ENCODE measurements at places on chromosomes 4 and X. TPM values are rescaled to one million over a fixed set of nuclear protein-coding genes. Genes with fewer than 3 reads are reported as not detected.

Gene AMTN
- total RNA-seq: not detected

Gene HPSE
- 3.8 TPM for total RNA-seq

Gene RPS6KA6
- total RNA-seq: 10.1 TPM

DNA sequence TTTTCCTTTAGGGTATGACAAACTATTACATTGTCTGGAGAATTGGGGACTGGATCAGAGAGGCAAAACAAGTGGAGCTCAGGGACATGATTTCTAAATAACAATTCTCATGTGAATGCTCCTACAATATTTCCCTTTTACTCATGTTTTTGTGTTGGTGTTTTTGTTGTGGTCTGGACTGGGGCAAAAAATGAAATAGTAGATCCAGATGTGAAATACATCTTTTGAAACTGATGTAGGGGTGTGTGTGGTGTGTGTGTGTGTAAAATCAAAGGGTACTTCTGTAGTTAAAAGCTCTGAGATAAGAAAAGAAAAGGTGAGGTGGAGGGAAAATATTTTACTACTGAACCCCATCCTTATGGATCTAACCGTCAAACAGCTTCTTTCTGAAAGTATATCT is 188.4 kb upstream of the RPL34 start:
- DNase-seq: no peak

GRCh38 chrX:5791721-5792120 is 436.9 kb downstream of the NLGN4X start:
- no peak for DNase-seq

GRCh38 chr4:39124885-39125599 is 57.3 kb upstream of the WDR19 start:
- DNase-seq: no peak

DNA sequence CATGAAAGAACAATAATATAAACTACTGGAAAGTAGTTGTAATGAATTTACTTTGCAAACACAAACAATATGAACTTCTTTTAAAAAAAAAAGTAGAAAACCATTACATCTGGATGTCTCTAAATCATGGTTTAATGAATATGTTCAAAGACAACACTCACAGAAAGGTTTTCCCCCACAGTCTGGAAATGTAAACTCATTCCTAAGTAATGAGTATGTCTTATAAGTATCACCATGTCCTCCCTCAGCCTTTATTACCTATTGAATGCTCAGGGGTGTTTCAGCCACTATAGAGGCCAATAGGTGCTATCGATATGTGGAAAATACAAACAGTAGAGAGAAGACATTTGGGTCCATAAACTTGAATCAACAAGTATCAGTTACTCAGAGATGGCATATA is 186.7 kb downstream of the PALLD start:
- peak; percentile 43 for DNase-seq

DNA sequence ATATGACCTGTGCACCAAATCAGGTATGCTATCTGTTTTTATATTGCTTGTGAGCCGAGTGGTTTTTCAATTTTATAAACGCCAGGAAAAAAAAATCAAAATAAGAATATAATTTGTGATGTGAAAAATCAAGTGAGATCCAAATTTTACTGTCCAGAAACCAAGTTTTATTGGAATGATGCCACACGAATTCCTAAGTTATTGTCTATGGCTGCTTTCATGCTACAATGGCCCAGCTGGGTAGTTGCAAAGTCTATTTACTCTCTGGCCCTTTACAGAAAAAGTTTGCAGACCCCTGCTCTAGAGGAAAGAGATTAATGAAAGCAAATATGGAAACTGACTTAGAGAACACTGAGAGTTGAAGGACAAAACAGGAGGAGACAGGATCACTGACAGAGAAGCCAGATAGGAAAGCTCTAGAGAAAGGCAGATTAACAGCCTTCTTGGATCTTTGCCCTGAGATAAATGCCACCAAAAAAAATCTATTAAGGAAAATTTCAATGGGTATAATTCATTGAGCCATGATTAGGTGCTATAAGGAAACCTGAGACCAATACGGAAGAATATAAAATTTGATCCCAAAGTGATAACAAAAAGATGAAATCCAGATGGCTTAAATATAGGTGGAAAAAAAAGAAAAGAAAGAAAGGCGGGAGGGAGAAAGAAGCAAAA is 29.8 kb downstream of the PRSS12 start:
- DNase-seq: no peak

GRCh38 chr4:89586864-89587263 is 250.1 kb downstream of the SNCA start:
- peak; percentile 67 for DNase-seq

- DNase-seq: peak; percentile 47
These were observed 41.0 kb upstream of the AGA start for GRCh38 chr4:177483271-177483670.

DNA sequence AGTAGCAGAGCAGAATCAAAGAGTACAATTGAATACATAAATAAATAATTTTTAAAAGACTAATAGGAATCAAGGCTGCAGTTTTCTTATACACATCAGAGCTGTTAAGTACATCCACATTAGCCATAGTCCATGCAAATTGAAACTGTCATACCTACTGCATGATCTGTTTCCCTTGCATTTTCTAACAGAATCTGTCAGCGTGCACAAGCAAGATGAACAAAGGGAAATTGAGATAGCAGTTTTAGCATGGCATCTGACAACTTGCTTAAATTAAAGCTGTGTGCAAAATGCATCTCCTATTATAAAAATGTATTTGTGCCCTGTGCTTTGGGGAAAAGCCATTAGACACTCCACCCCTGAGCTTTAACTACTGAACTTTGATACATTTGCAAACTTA is 703.5 kb upstream of the GRID2 start:
- no peak for DNase-seq

GRCh38 chr4:75895744-75896314 is 6.4 kb downstream of the PPEF2 start:
- DNase-seq: peak; percentile 22

Measured in renal cortical epithelial cell (primary cell).